ENCODE measurements at places on chromosomes 2 and 18.

GRCh38 chr2:46009772-46010171 lies 287.4 kb upstream of the EPAS1 start:
- no peak for DNase-seq

DNA sequence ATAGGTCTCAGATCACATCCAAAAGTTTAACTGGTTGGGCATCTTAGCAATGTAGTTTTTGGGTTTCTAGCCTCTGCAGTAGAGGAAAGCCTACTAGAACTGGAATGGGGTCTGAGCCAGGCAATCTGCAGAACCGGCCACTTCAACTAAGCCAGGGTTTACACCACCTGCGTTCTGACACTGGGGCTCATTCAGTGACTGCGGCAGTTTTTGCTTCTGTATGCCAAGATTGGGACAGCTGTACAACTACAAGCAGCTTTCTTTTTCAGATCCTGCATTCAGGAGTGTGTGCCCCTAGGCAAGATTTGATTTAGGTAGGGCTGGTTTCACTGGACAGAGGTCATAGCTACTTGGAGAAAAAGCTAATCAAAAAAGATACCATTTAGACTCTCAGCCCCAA lies 43.7 kb upstream of the IGFBP5 start:
- no peak for DNase-seq

DNA sequence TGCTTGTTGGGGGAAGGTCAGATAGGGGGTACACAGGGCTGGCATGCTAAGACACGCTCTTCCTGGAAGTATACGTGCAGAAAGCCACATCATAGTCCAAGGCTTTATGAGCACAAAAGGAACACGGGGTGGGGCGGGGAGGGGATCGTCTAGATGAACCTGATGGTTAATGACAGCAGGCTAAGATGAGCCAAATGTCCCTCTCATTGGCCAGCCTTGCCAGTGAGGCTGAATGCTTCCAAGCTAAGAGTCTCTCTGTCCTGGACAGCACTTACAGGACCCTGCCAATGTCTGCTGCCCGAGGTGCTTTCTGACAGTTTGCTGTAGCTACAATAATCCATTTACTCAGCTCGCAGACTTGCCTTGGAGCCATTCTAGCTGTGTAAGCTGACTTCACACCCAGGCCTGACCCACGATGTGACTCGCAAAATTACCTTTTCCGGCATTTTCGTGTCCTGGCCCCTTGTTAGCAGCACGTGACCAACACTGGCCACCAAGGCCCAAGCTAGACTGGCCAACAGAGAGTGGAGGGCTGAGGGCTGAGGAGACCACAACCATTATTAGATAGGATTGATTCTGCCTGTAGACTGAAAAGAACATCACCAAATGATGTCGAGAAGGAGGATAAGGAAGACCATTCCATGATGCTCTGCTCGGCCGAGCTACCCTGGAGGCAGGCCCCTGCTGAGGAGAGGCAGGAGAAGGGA lies 84.2 kb downstream of the MALT1 start:
- no peak for DNase-seq

DNA sequence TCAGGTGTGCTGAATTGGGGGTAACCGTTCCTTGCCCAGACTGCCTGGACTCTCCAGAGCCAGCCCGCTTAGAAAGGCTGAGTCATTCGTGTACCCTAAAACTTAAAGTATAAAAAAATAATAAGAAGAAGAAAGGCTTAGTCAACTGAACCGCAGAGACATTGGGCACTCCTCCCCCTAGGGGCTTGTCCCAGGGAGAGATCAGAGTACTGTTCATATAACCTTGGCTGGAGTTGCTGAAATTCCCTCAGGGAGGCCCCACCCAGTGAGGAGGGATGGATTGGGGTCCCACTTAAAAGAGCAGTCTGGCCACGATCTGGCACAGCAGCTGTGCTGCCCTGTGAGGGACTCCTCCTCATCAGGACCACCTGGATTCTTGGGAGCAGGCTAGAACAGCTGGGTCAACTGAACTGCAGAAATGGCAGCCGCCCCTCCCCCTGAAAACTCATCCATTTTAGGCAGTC lies 37.2 kb downstream of the ANKRD12 start:
- no peak for DNase-seq

DNA sequence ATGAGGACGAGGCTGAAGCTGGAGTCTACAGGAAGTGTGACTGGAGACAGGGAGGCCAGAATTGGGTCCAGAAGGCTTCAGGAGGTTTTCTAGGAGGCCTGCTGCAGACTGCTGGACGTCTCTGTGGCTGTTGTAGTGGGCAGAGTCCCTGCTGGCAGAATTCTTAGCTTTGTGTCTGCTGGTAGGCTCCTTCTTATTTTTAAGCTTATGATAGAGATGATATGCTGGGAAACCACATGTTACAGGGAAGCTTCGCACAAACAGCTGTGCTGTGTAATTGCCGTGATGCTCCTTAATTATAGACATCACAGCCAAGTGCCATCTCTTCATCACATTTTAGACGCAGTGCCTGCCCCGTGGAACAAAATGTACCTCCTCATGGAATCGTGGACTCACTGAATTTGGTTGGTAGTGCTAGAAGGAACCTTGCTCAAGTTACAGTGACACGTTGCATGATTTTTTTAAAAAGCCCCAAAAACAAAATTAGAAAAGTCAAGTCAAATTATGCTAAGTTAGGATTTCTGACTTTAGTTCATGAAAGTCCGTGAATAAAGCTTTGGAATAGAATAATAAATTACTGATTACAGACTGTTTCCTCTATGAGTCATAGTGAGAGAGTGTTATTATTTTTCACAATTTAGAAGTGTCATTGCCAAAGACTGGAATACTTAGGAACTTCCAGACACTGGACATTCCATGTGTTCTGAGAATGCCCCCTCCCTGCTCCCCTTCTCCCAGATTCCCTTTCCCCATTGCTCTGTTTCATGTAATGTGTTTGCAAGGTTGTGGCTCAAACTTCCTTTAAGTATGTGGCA lies 144.1 kb downstream of the FHOD3 start:
- DNase-seq: no peak

GRCh38 chr2:215441560-215442400 lies 5.9 kb upstream of the FN1 start:
- DNase-seq: no peak

- no peak for DNase-seq
Measured at GRCh38 chr18:34591920-34592444, 118.1 kb upstream of the DTNA start.

DNA sequence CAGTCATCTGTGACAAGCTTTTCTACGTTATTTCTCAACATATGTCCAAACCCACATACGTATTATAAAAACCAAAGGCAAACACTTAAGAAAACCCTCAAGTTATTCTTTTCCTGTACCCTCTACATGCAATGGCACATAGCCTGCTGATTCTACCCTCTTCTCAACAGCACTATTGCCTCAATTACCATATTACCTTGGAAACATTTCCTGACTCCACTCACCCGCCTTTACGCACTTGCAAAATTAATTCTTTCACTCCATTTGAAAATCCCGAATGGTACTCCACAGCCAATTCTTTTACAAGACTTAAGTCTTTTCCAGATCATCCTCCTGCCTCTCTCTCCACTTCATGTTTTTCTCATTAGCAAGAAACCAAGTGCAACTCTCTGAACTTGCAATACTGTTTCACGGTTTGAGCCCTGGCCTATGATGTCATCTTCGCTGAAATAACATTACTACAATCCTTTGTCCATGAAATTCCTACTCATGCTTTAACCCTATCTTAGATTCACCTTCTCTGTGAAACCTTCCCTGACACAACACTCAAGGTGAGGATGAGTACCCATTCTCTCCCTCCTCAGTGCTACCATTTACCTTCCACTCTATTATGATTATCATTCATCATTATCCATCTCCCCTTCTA lies 29.0 kb downstream of the SESTD1 start:
- no peak for DNase-seq

- no peak for DNase-seq
Measured at GRCh38 chr2:219433666-219434467, 776 bp upstream of the SPEG start.

DNA sequence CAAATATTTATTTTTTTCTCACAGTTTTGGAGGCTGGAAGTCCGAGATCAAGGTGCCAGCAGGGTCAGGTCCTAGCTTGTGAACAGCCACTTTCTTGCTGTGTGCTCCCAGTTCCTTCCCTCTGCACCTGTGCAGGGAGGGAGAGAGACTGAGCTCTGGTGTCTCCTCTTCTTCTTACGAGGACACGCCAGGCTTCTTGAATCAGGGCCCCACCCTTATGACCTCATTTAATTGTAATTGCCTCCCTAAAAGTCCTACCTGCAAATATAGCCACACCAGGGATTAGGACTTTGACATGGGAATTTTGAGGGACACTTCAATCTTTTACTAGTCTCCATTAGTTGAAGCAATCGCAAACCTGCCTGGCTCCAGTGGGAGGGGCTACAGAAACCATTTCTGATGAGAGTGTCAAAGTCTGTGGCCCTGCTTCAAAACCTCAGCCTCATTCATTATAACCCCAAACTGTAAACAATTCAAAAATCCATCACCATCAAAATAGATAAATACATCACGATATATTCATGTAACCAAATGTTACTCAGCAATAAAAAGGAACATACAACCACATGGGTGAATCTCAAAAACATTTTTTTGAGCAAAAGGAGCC lies 18.2 kb upstream of the SEH1L start:
- DNase-seq: no peak

GRCh38 chr2:238635647-238636051 lies 208.9 kb downstream of the ASB1 start:
- DNase-seq: no peak

DNA sequence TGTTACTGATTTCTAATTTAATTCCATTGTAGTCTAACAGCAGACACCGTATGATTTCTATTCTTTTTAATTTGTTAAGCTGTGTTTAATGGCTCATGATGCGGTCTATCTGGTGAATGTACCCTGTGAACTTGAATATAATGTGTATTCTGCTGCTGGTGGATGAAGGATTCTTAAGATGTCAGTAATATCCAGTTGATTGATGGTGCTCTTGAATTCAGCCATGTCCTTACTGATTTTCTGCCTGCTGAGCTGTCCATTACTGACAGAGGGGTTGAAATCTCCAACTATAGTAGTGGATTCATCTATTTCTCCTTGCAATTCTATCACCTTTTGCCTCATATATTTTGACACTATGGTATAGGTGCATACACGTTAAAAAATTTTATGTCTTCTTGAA lies 373.3 kb upstream of the RAB12 start:
- DNase-seq: no peak

- DNase-seq: no peak
Measured at GRCh38 chr18:1891641-1892040, 679.7 kb downstream of the METTL4 start.

DNA sequence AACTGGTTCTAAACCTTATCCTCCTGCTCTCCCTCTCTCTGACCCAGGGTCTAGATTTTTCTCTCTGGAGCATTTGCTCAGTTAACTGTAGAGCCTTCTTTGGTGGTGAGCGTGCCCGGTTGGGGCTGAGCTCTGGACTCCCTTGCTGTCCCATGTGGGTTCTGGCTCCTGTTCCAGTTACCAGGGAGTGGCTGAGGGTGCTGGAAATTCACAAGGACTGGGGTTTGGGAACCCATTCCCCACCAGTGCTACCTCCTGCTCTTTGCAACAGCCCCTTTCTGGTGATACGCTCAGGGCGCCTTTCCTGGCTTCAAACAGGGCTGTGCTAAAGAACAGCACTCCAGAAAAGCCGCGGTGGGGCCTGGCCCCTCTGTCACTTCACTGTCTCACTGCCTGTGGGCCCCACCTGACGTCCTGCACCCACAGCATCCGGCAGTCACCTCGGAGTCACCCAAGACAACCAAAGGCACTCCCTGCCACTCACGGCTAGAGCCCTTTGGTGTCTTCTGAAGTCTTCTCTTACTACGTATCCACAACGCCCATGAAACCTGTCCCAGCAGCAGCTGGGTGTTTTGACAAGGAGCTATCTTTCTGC lies 41.3 kb downstream of the CAPN13 start:
- no peak for DNase-seq

DNA sequence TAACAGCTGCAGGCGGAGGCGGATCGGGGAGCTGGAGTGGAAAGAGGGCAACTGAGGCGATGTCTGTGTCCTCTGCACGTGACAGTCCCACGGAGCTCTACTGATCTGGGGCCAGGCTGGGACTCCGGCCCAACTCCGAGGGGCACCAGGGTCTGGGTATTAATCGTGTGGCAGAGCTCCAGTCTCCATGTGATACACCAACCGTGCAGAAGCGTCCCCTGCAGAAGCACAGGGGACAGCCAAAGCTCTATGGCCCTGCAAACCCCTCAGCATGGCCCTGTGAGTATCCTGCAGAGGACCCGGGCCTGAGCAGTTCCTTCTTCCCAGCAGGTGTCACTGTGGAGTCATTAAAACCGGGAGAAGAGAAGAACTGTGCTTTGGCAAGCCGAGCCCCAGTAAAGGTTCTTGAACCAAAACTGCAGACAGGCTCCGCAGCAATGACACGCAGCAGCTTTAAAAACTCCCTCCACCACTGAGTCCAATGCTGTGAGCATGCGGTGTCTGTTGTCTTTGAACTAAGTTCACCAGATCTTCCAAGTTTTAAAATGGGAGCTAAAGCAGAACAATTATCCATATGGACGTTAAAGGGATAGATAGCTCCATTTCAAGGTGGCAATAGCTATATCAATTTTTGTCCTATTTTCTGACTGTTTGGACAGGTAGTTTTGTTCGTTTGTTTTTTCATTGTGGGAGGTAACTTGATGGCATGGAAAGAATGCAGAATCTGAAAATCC lies 79.4 kb downstream of the TMEM182 start:
- no peak for DNase-seq

GRCh38 chr18:62372156-62372555 lies 47.0 kb downstream of the TNFRSF11A start:
- no peak for DNase-seq

- DNase-seq: no peak
Measured at GRCh38 chr18:26809346-26809745, 56.2 kb downstream of the AQP4 start.
